ENCODE measurements at places on chromosomes 1 and 21. TPM values are rescaled to one million over a fixed set of nuclear protein-coding genes. Genes with fewer than 3 reads are reported as not detected.

- peaks cover 4% of the 10 kb centered on the region for H3K4me1 ChIP-seq
- H3K27ac ChIP-seq, result no peak overlapping the region
- no peak overlapping the region for H3K4me3 ChIP-seq
- no peaks in the 10 kb centered on the region for H3K27me3 ChIP-seq
- DNase-seq, result no peak
These were observed 29.6 kb upstream of the ZNF326 start for GRCh38 chr1:89965193-89965768.

DNA sequence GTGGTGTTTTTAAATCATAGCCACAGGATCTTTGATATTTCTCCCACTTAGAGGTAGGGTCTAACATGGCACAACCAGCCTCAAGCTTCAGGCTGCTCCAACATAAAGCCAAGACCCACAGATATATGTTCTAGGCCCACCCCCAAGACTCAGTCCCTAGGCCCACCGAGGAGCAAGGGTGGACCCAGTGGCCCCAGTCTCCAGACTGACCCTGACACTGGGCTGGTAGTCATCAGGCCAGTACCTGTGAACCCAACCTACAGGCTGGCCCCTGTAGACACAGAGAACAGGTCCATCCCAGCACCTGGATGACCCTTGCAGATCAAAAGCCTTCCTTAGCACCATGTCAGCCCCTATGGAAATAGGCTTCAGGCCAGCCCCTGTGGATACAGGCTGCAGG lies 60.5 kb downstream of the NEGR1 start:
- no peaks in the 10 kb centered on the region for H3K4me1 ChIP-seq
- no peaks in the 10 kb centered on the region for H3K27me3 ChIP-seq
- no peak for DNase-seq
- H3K27ac ChIP-seq, result no peak overlapping the region
- no peak overlapping the region for H3K4me3 ChIP-seq

DNA sequence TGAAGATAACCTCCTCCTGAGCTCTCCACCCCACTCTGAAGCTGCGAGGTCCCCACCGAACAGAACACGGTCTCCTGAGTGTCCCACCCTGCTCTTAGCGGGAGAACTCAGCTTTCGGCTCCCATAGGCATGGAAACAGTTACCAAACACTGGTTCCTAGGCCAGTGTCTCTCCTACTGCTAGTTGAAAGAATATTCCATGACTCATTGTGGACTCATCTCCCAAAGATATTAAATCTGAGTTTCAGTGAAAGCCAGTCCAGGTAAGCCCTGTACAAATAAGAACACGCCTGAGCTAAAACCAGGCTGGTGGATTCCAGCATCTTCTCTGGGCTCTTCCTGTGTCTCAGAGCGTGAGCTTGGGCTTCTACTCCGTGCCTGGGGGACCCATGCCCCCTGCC lies 107.5 kb upstream of the CLDN14 start:
- peaks cover 25% of the 10 kb centered on the region for H3K27me3 ChIP-seq
- H3K27ac ChIP-seq, result no peak overlapping the region
- peak; percentile 4 for DNase-seq
- H3K36me3 ChIP-seq, result no peaks in the 10 kb centered on the region
- no peaks in the 10 kb centered on the region for H3K4me1 ChIP-seq
- no peak overlapping the region for H3K4me3 ChIP-seq

The OR2M3 gene
- total RNA-seq, result not detected

- DNase-seq, result no peak
- no peaks in the 10 kb centered on the region for H3K36me3 ChIP-seq
- H3K27me3 ChIP-seq, result peaks cover 18% of the 10 kb centered on the region
These were observed 79.7 kb upstream of the RUNX3 start for GRCh38 chr1:25009671-25010262.

DNA sequence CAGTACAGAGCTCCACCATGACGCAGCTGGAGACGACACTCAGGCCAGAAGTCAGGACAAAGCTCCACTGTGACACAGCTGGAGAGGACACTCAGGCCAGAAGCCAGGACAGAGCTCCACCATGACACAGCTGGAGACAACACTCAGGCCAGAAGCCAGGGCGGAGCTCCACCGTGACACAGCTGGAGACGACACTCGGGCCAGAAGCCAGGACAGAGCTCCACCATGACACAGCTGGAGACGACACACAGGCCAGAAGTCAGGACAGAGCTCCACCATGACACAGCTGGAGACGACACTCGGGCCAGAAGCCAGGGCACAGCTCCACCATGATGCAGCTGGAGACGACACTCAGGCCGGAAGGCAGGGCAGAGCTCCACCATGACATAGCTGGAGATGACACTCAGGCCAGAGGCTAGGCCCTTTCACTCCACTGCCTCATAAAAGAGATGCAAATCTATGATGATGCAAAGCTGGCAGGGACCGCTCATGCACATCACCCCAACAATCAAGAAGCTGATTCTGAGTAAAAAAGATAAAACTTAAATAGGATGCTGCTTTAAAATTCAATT lies 13.6 kb upstream of the OR2B11 start:
- no peaks in the 10 kb centered on the region for H3K36me3 ChIP-seq
- H3K27me3 ChIP-seq, result no peaks in the 10 kb centered on the region
- H3K4me3 ChIP-seq, result no peak overlapping the region
- no peak for DNase-seq

GRCh38 chr1:13892198-13892597 lies 192.2 kb downstream of the PRDM2 start:
- no peak overlapping the region for H3K4me3 ChIP-seq
- H3K27me3 ChIP-seq, result no peaks in the 10 kb centered on the region
- H3K4me1 ChIP-seq, result no peaks in the 10 kb centered on the region
- no peaks in the 10 kb centered on the region for H3K36me3 ChIP-seq
- DNase-seq, result no peak

The SYDE2 gene
- total RNA-seq, result 10.0 TPM

- peak; percentile 53 for DNase-seq
- H3K27me3 ChIP-seq, result no peaks in the 10 kb centered on the region
- peak overlapping the region; percentile 80 for H3K27ac ChIP-seq
- H3K4me1 ChIP-seq, result peaks cover 10% of the 10 kb centered on the region
- H3K4me3 ChIP-seq, result peak overlapping the region; percentile 88
- peaks cover 4% of the 10 kb centered on the region for H3K36me3 ChIP-seq
These were observed 2.1 kb upstream of the PRRX1 start for GRCh38 chr1:170661646-170662411.

GRCh38 chr1:96580920-96581319 lies 140.7 kb upstream of the PTBP2 start:
- DNase-seq, result no peak
- no peaks in the 10 kb centered on the region for H3K36me3 ChIP-seq
- no peaks in the 10 kb centered on the region for H3K4me1 ChIP-seq
- H3K27ac ChIP-seq, result no peak overlapping the region
- no peaks in the 10 kb centered on the region for H3K27me3 ChIP-seq
- H3K4me3 ChIP-seq, result no peak overlapping the region

The CFHR5 gene
- total RNA-seq, result not detected

GRCh38 chr1:152034324-152034653 lies 2.5 kb downstream of the S100A11 start:
- peak overlapping the region; percentile 77 for H3K4me3 ChIP-seq
- peaks cover 10% of the 10 kb centered on the region for H3K4me1 ChIP-seq
- peak overlapping the region; percentile 97 for H3K27ac ChIP-seq
- peaks cover 25% of the 10 kb centered on the region for H3K36me3 ChIP-seq
- no peak for DNase-seq
- H3K27me3 ChIP-seq, result no peaks in the 10 kb centered on the region

DNA sequence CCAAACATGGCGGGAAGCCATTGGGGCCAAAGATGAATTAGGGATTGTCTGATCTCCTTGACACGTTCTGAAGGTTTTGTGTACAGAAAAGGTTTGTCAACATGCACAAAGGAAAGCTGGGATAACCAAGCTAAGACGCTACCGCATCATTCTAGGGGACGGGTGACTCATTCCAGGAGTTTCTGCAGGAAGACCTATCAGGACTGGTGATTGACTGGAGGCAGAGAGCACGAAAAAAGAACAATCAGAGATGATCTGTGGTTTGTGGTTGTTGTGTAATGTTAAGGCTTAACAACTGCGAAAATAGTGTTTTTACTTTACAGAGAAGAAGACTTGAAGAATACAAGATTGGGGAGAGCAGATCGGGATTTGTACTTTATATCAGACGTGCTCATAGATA lies 22.2 kb upstream of the ERG start:
- H3K36me3 ChIP-seq, result no peaks in the 10 kb centered on the region
- H3K4me3 ChIP-seq, result no peak overlapping the region
- H3K27me3 ChIP-seq, result peaks cover 23% of the 10 kb centered on the region
- H3K4me1 ChIP-seq, result no peaks in the 10 kb centered on the region
- H3K27ac ChIP-seq, result no peak overlapping the region
